ENCODE measurements at places on chromosomes 7 and 10. TPM values are rescaled to one million over a fixed set of nuclear protein-coding genes. Genes with fewer than 3 reads are reported as not detected.

The PVRIG gene
- 0.43 TPM for total RNA-seq

The C10orf71 gene
- 34.9 TPM for total RNA-seq

DNA sequence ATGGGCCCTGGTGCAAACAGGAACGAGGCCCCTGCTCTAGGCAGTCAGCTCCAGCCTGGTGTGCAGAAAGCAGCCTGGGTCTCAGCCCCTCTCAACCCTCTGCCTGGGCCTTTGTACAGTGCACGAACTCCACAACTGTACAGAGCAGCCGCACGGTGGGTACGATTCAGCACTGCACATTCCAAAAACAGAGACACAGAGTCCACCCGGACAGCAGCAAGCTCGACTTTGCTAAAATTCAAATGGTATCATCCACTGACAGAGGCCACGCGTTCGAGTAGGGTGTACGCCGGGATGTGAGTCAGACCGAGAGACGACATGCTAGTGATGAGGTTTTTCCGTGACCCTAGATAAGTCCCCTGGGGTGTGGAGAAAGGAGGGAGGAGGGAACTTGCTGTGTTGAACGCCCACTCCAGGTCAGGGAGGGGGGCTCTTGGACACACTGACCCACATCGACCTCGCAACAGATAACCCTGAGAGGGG, 65.6 kb upstream of the PDGFA start:
- no peak for DNase-seq

DNA sequence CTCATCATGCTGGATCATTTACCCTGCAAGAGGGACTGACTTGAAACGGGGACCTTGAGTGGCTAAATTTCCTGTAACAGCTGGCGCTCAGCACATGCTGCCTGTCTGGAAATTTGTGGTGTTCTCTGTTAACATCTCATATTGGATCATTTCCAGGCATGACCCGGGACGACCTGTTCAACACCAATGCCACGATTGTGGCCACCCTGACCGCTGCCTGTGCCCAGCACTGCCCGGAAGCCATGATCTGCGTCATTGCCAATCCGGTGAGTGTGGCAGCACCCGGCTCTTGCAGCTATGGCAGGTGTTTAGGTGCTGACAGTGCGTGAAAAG, 9.9 kb downstream of the MDH2 start:
- DNase-seq = no peak

DNA sequence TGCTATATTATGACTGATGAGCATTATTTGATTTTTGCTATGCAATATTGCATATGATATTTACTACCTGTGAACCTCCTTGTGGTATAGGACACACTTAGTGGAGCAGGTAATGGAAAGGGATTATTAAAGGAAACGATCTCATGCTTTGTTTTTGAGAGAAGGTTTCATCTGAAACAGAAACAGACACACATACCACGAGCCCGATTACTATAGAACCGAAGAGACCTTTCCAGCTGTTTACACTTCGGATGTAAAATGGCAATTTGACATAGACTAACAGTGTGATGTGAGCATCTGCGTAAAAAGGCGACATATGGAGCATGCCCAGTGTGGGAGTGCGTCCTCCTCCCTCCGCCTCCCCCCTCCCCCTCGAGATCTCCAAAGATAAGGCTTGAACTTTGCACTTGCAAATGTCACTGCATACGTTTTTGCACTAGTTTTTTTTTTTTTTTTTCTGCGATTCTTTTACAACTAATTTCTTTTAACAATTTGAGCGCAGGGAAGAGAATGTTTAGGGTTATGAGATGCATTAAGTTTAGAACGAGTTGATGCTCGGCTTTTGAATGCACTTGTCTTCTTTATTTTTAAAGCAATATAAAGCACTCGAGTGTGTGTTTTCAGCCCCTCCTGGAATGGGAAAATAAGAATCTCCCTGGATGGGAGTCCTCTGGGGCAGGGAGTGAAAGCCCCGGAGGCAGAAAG, 251.0 kb downstream of the NSUN6 start:
- no peak for DNase-seq

GRCh38 chr7:2730846-2731770, 43.1 kb downstream of the AMZ1 start:
- peak; percentile 56 for DNase-seq

DNA sequence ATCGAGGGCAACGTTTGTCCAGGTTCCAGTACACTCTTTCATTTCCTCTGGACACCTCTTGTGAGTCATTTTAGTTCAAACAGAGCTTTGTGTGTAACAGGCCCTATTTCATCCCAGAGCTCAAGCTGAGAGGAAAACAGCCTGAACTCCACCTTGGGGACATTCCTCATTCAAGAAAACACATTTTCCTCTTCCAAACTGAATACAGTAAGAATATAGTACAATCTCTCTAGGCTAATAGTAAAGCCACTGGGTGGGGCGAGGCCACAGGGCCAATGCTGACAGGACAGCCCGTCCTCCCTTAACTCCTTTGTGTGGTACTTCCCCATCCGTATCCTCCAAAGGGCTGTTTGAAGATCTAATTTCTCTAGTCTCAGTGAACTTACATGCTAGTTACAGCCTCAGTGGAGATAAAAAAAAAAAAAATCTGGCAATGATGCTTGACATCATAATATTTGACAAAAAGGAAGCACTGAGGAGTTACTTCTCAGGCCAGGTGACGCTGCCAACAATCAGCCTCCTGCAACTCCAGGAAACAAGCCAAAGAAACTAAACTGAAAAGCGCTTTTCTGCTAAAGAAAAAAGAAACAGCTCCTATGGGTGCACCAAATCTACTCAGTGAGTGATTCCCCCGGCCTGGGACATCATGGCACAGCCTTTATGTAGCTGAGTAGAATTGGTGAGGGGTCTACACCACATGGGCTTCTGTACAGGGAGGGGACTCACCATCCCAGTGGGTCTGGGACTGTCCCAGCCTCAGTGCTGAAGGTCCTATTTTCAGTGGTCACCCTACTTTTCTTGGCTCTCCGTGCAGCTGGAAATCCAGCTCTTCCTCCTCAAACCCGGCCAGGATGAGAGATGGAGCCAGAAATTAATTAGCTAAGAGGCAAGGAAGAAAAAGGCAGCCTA, 238.2 kb upstream of the NEBL start:
- DNase-seq = no peak

Data from right atrium auricular region (tissue), 2 donors.